Uterus (tissue), 4 donors: ENCODE measurements at places on chromosomes 2 and 18.

DNA sequence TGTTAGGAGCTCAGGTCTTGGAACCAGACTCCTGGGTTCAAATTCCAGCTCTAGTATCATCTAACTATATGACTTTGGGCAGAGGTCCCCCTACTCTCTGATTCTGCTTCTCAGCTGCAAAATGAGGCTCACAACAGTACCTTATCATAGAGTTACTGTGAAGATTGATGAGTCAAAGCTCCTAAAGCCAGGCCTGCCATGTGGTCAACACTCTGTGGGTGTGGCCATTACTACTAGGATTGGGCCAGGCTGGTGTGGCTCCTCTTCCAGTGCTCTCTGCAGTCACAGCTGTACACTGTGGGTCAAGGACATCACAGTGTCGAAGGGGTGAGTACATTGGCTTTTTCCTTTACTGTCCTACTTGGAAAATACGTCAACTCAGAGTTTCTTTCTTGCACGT, 22.6 kb downstream of the CAPN13 start:
- DNase-seq = no peak
- H3K27me3 ChIP-seq = no peaks in the 10 kb centered on the region
- no peaks in the 10 kb centered on the region for H3K36me3 ChIP-seq
- H3K27ac ChIP-seq = no peak overlapping the region

- peaks cover 12% of the 10 kb centered on the region for H3K27me3 ChIP-seq
- DNase-seq = peak; percentile 60
- H3K27ac ChIP-seq = peak overlapping the region; percentile 99
- H3K4me3 ChIP-seq = peak overlapping the region; percentile 12
- no peaks in the 10 kb centered on the region for H3K36me3 ChIP-seq
Observed at GRCh38 chr2:176104316-176105077, 2.6 kb upstream of the HOXD11 start.

DNA sequence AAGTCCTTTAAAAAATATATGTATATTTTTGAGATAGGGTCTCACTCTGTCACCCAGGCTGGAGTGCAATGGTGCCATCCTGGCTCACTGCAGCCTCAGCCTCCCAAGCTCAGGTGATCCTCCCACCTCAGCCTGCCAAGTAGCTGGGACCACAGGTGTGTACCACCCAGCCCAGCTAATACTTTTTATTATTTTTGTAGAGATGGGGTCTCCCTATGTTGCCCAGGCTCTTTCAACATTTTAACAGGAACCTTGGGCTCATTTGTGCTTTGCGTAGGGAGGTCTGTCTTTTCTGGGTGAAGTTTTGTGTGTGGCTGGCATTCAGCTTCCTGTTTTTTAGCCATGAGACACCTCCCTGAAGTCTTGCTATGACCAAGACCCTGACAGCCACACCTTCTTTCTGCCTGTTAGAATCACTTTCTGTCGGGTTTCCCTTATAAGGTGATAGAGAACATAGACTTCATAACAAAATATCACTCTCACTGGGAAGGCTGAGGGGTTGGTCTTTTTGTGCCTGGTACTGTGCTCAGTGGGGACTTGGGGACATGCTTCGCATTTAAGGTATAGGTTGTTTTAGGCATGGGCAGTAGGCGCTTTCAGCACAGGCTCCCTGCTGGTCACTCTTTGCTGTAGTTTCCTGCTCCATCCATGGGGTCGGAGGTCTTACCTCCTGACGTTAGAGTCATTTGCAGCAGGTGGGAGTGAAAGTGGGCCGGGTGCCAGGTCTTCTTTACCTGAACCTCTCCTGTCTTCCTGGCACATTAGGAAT, 3.4 kb downstream of the RAB31 start:
- no peaks in the 10 kb centered on the region for H3K4me1 ChIP-seq
- no peak for DNase-seq
- no peaks in the 10 kb centered on the region for H3K27me3 ChIP-seq
- H3K36me3 ChIP-seq = no peaks in the 10 kb centered on the region
- no peak overlapping the region for H3K4me3 ChIP-seq

DNA sequence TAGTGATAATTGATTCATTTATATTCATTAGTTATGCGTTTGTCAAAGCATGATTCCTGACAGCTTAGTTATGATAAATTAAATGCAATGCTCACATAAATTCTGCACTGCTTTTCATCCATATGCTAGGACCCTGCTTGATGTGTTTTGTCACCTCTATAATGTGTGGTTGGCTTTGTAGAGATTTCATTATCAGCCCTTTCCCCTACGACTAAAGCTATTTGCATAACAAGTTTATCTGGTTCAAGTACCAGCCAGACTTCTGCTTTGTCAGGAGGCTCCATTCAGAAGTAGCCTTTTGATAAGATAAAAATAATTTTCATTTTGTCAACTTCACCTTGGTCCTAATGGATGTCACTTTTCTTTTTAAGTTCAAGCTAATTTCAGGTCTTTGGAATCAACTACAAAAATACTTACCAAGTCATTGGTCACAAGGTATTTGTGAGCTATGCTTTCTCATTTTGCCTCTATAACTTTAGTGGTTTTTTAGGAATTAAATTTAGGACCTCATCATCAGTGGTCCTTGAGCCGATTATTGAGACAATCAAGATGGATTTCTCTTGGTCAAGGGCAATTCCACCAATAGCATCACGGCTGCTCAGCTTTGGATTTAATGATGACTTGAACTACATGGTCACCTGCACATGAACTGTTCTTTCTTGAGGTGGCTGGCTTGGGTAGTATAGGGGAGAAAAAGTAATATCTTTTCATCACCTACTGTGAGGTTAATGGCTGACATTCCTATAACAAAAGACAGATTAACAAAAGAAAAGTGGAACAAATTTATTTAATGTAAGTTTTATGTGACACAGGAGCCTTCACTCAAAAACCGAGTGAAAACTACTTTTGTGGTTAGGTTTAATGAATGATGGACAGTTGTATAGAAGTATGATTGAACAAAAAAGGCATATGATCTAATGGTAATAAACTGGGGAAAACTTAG, 162.1 kb downstream of the MYO3B start:
- H3K27ac ChIP-seq = no peak overlapping the region
- no peaks in the 10 kb centered on the region for H3K36me3 ChIP-seq
- no peaks in the 10 kb centered on the region for H3K4me1 ChIP-seq
- no peaks in the 10 kb centered on the region for H3K27me3 ChIP-seq

DNA sequence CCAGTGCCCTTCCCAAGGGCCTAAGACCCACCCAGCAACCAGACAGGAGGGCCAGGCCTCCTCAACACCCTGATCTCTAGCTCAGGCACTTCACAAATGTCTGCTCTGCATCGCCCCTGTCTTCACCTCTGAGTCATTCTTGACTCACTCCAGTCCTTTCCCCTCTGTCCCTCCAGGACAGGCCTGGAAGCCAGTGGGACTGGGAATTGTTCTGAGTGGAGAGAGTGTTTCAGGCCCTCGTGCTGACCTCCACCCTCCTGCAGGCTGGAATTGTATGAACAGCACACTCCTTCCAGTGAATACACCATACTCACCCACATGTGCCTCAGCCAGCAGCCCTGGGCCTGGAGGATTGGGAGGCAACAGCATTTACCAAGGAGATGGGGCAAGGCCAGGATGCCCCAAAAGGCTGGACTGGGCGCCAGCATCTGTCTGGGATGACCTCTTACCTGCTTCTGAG, 304.2 kb downstream of the CYP26B1 start:
- no peak for DNase-seq
- no peaks in the 10 kb centered on the region for H3K4me1 ChIP-seq
- H3K27me3 ChIP-seq = no peaks in the 10 kb centered on the region
- no peak overlapping the region for H3K4me3 ChIP-seq

GRCh38 chr18:35424356-35424755, 47.2 kb upstream of the ZNF396 start:
- no peaks in the 10 kb centered on the region for H3K4me1 ChIP-seq
- no peak overlapping the region for H3K27ac ChIP-seq
- no peaks in the 10 kb centered on the region for H3K36me3 ChIP-seq
- no peaks in the 10 kb centered on the region for H3K27me3 ChIP-seq
- H3K4me3 ChIP-seq = no peak overlapping the region
- no peak for DNase-seq

GRCh38 chr2:65465857-65466256, 33.5 kb upstream of the SPRED2 start:
- no peaks in the 10 kb centered on the region for H3K27me3 ChIP-seq
- no peaks in the 10 kb centered on the region for H3K36me3 ChIP-seq
- H3K4me3 ChIP-seq = no peak overlapping the region
- H3K27ac ChIP-seq = no peak overlapping the region

DNA sequence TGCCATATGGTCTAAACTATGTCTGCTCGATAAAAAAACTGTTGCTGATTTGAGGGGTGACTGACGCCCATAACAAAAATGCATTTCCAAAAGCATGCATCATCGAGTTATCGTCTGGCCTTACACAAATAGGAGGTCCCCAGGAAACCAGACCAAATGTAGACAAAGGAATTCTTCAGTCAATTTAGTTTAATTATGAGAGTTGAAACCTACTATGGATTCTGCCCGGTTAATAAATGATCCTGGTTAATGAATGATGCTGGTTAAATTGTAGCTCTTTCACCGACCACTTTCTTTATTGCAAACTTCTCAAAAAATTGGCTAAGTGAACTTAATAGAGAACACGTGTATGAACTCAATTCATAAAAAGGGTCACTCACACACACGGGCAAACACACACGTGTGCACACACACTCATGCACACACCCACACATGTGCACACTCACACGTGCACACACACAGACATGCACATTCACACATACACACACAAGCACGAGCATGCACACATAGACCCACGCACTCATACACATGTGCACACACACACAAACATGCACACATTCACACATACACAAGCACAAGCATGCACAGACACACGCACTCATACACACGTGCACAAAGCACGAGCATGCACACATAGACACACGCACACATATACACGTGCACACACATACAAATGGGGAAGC, 59.0 kb upstream of the SALL3 start:
- H3K27ac ChIP-seq = no peak overlapping the region
- no peaks in the 10 kb centered on the region for H3K4me1 ChIP-seq
- no peaks in the 10 kb centered on the region for H3K27me3 ChIP-seq
- no peaks in the 10 kb centered on the region for H3K36me3 ChIP-seq

DNA sequence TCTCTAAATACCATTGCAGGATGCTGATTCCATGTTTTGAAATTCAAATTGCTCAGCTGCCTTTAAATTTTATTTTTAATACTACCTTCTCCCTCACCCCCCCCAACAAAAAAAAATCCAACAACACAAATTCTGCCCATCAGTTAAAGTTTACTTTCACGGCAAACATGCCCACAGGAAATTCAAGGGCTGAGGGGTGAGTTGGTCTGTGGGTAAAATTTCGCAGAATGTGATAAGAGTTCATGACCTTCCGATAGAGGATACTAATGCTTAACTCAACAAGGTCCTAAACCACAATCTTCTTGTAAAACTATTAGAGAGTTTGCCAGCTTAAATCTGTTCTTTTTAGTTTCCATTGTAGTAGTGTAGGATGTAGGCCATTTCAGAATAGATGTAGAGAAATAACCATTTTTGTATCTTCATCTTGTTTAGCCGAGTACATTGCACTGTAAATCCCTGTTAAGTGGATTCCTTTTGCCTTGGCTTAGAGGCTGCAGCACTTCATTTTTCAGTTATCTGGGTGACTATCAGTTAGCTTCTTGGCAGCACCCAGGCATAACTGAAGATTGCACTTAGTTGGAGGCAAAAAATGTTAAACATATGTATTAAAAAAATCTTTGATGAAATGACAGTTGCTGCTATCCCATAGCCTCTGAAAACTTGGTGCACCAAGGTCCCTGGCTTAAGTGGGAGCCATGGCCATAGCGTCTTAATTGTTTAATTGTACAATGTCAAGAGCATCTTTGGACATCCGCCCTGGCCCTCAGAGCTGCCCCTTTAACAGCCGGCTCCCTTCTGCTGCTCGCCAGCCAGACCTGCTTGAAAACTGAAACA, 232.3 kb downstream of the HAUS1 start:
- no peak for DNase-seq
- H3K27me3 ChIP-seq = no peaks in the 10 kb centered on the region
- H3K27ac ChIP-seq = no peak overlapping the region
- no peak overlapping the region for H3K4me3 ChIP-seq

DNA sequence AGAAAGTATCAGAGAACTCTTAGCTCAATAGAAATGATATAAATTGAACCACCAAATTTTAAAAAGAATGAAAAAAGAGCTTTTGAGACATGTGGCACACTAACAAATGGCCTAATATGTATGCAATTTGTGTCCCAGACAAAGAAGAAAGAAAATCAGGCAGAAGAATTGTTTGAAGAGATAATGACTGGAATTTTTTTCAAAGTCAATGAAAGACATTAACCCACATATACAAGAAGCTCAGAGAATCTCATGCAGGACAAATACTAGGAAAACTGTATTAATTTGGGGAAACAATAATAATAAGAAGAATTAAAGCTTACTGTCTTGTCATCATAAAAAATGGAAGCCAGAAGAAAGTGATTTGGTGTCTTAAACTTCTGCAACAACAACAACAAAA, 304.1 kb upstream of the RND3 start:
- H3K36me3 ChIP-seq = no peaks in the 10 kb centered on the region
- H3K4me3 ChIP-seq = no peak overlapping the region

- H3K4me1 ChIP-seq = no peaks in the 10 kb centered on the region
- no peaks in the 10 kb centered on the region for H3K36me3 ChIP-seq
- no peaks in the 10 kb centered on the region for H3K27me3 ChIP-seq
- peak overlapping the region; percentile 49 for H3K27ac ChIP-seq
- no peak for DNase-seq
- H3K4me3 ChIP-seq = no peak overlapping the region
Observed at GRCh38 chr2:217049422-217049821, 189.6 kb upstream of the TNP1 start.

DNA sequence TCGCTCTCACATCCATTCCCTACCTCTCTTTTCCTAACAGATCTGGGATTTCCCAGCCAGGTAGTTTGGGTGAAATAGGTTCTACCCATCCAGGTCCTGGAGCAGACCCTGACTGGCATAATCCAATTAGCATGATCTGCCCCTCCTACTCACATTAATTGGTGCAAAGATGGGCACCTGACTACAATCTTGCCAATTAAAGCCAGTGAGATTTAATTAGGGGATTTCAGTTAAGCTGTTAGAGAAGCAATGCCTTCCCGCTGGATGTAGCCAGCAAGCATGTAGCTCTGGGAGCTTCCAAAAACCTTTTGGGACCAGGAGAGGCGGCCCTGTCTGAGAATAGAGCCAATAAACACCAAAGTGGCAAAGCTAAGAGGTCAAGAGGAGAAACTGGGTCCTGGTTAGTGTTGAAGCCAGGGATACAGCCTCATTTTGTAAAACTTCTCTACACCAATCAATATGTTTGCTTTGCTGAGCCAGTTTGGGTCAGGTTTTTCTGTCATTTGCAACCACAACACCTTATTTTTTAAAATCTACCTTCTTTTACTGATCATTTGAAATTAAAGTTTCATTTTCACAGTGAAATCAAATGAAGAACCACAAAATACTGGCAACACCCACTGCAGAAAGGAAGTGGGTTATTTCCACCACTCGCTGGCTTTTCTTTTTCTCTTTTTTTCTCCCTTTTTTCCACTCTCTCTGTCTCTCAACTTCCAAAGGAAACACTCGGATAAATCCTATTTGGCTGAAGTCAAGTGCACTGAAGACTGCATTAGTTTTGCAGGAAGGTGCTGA, 3.2 kb upstream of the TTC39C start:
- H3K4me3 ChIP-seq = no peak overlapping the region
- H3K4me1 ChIP-seq = peaks cover 6% of the 10 kb centered on the region
- H3K36me3 ChIP-seq = no peaks in the 10 kb centered on the region
- no peaks in the 10 kb centered on the region for H3K27me3 ChIP-seq
- H3K27ac ChIP-seq = no peak overlapping the region
